ENCODE measurements at places on chromosomes 4 and X.

DNA sequence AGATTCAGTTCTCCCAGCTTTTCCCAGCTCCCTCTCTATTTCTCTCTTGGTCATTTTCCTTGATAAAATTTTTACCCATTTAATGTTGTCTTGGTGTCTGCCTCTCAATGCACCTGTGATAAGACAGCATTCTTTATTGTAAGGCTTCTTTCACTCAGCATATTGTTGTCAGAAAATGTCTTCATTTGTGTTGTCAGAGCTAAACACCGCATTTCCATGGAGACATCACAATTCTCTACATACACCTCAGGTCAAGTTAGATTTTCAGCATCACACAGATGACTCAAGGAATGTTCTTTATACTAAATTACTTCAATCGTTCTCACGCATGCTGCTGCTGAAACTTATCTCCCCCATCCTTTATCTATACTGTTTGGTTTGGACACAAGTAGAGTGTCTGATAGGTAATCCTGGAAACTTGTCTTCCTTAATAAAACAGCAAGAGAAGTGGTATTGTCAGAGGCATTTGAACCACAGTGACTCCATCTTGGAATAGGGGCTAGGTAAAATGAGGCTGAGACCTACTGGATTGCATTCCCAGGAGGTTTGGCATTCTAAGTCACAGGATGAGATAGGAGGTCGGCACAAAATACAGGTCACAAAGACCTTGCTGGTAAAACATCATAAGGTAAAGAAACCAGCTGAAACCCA, 41.3 kb upstream of the EFHC2 start:
- DNase-seq: no peak

GRCh38 chr4:176277162-176277904, 8.3 kb upstream of the ASB5 start:
- peak; percentile 1 for DNase-seq

DNA sequence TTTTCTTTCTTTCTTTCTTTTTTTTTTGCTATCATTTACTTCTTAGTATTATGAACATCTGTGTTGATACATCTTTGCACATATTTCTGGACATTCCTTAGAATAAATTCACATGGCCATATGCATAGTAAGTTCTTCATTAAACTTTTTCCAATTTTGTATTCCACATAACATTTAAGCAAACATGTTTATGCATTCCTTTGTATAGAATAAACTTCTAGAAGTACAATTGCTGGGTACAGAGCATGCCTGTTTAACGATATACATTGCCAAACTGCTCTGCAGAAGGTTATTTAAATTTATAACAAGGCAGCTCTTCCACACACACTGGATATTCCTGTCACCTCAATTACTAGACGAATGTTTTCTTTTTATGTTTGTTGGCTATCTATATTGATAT, 36.0 kb upstream of the STIM2 start:
- DNase-seq: no peak

DNA sequence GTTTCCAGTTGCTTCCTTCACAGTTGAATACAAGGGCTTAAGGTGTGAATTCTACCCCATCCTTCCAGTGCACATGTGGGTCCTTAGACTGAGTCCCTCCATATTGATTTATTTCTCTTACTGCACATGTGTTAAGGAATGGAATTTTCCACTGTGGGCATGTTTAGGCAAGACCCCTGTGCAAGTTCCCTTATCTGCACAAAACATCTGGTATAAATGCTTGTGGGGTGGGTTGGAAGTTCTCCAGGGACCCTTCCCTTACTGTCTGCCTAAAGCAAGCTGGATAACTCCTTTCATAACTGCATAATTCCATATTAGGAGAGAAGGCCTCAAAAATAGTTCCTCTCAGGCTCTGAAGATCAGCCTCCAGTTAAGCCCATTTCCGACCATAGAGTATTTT, 570.9 kb downstream of the ADGRL3 start:
- no peak for DNase-seq

DNA sequence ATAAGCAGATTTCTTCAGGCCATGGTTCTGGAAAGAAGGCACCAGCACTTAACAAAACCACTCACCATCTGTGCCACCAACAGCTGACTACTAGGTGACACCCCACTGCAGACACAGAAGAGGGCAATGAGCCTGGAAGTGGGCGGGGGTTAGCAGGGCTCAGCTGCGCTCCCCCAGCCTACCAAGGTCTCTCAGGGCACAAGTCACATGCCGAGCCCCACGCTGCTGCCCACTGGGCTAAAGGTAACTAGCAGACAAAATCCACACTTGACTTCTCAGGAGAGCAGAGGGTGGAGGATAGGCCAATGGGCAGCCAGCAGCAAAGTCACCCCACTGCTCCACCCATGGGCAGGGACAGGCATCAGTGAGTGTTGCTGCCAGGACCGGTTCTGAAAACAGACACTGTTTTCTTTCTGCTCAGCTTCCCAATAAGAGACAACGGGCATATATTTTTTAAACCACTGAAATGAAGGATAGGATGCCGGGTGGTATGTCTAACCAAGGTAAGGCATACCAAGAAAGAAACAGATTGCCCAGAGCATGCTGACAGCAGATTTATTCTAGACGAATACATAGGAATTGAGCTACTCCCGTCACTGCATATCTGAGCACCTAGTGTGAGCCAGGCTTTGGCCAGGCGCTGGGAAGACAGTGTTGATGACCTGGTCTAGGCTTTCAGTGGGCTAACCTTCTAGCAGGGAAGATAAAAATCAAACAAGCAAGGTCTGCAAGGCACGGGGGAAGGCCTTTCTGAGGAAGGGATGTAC, 20.1 kb downstream of the ACSL1 start:
- DNase-seq: no peak

DNA sequence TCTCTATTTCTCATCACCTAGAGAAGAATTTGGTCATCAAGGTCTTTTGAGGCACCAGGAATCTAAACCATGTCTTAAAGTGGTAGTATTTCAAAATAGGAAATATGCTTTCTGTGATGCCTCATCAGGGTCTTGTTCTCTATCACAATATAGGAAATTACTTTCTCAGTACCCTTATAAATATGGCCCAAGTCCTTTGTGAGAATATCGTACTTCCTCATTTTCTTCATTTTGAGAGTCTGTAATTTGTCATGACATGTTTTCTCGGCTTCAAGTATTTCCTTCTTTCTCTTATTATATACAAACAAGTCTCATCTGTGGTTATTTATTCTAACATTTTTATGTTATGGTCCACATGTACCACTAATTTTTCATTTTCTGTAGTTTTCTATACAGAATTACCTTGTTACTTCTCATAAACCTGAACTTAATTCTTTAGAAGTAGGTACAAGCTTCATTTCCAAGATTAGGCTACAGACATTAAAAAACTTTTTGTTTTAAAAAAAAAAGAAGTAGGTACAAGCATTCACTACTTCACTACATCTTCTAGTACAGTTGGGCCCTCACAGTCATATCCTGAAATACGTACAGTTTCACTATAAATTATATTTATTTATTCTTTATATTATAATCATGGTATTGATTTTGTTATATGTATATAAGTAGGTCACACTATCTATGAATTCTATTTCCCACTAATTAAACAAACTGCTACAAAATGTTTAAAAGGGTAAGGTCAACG, 54.4 kb downstream of the KLHL13 start:
- DNase-seq: no peak

DNA sequence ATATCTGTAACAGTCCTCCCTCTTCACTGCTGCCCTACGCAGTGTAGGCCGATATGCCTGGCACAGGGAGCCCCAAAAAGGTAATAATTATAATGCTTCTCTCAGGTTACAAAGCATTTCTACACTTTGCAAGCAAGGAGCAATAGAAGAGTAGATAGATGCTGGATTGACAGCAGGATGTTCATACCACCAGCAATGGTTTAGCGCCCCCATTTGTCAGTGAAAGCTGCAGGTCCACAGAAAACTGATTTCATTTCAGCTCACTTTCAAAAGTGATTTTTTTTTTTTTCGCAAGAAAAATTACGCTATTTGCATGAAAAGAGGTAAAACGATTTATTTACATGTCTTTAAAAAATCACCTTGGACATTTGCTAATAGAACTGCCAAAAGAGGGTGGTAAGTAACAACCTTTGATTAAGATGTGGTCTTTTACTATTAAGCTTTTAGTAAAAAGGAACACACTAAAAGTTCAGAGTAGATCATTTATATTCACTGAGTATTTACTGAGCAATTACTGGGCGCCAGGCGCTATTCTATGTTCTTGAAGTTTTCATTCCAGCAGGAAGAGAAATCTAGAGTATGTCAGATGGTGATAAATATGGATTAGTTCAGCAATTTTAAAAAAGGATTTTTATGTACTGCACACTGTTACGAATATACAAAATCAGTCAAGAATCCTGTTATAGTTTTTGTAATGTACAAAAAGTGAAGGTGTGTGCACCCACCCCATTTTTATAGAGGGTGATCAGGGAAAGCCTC, 34.4 kb downstream of the HPF1 start:
- DNase-seq: no peak

GRCh38 chr4:141933978-141934377, 297.6 kb downstream of the IL15 start:
- DNase-seq: no peak

- no peak for DNase-seq
Observed at GRCh38 chr4:72377491-72378194, 191.4 kb downstream of the ADAMTS3 start.

- DNase-seq: no peak
Observed at GRCh38 chrX:48896611-48897011, 957 bp downstream of the TIMM17B start.

DNA sequence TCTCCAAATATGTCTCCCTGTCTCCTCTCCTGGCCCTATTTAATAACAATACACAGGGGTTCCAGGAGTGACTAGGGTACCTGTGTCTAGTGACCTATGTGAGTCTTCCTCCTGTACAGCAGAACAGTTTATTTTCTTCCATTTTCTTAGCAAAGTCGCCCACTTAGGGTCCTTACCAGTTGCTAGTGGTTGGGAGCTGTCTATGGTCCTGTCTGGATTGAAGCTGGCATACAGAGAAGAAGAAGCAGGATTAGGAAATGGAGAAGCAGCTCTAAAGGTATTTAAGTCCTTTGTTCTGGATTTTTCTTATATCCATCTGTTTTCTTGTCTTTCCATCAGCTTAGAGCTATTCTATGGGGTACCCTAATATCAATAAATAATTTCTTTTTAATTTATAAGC, 587.1 kb upstream of the CPEB2 start:
- no peak for DNase-seq

DNA sequence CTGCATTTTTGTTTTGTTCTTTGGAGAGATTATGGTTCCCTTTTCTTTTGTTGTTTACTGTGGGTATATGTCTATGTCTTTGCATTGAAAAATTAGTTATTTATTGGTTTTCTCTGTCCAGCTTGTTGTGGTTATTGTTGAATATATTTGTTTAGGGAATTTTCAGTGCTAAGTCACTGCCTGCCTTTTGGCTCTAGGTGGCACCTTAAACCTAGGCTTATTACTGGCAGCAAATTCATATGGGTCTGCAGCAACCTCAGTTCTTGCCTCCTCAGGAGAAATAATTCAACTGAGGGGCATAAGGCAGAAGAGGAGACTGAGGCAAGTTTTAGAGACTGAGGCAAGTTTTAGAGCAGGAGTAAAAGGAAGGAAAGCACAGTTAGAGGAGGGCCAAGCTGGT, 1157.3 kb upstream of the AGA start:
- no peak for DNase-seq

DNA sequence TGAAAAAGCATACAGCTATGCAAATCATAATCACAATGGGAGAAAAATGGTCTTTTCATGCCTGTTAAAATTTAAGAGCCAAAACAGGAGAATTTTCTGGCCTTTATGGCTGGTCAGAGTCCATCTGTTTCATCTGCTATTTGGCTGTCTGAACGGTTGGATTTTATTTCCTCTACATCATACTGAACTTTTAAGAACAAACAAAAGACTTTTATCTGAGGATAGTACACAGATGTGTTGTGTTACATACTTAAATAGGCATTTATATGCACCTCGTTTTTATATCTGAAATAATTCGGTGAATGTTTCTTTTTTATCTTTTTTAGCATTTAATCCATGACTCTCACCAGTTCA, 18.0 kb upstream of the WWC2 start:
- DNase-seq: no peak

DNA sequence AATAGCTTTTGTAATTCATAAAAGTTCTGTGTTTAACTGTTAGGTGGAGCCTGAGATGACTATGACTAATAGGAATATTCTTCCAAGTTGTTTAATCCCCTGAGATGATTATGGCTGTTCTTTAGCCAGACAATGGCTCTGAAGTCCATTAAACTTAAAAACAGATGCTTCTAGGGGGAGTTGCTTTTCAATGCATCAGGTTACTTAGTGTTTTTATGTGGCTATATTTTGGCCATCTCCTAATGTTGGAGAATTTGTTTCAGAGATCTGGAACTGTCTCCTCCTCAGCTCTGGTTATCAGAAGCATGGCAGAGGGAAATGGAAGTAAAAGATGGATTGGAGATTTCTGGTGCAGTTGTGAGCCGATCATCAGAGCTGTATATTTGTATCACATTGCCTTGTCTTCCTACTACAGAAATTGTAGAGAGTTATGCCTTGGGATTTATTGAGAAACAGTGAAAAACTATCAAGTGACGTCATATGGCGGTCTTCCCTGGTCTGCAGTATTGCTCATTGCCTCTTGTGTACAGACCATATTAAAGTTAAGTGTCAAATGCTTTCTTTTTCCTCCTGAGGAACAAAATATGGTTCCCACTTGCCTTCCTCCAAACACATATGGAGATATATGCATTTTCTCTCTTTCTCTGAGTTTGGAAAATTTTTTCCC, 29.8 kb downstream of the SGMS2 start:
- no peak for DNase-seq

GRCh38 chr4:110634350-110635162, 11.7 kb upstream of the PITX2 start:
- no peak for DNase-seq

DNA sequence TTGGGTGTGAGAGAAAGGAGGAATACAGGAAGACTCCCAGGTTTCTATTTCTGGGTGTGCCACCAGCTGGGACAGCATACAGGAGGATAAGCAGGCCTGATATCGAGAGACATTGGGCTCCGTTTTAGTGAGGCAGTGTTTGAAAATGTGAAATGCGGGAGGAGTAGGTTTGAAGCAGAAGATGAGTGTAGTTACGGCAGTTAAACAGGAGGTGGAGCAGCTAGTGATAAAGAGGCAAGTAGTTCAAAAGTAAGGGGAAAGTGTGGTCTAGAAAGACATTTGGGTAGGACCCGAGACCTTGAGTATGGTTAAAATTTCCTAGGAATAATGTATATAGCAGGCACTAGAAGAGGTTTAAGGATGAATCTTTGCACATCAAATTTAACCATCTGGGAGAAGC, 42.4 kb downstream of the DCUN1D4 start:
- no peak for DNase-seq

- no peak for DNase-seq
Observed at GRCh38 chr4:170091069-170091696, 1.4 kb upstream of the AADAT start.

GRCh38 chr4:8647626-8648025, 55.1 kb downstream of the CPZ start:
- DNase-seq: no peak

- no peak for DNase-seq
Observed at GRCh38 chrX:13482746-13483541, 86.5 kb upstream of the EGFL6 start.

GRCh38 chrX:68753218-68753617, 75.6 kb upstream of the EFNB1 start:
- DNase-seq: no peak

GRCh38 chr4:13547485-13548041, 3.3 kb upstream of the NKX3-2 start:
- no peak for DNase-seq
